WTC11 (cell line): ENCODE measurements at places on chromosomes 13 and 19. TPM values are rescaled to one million over a fixed set of nuclear protein-coding genes. Genes with fewer than 3 reads are reported as not detected.

DNA sequence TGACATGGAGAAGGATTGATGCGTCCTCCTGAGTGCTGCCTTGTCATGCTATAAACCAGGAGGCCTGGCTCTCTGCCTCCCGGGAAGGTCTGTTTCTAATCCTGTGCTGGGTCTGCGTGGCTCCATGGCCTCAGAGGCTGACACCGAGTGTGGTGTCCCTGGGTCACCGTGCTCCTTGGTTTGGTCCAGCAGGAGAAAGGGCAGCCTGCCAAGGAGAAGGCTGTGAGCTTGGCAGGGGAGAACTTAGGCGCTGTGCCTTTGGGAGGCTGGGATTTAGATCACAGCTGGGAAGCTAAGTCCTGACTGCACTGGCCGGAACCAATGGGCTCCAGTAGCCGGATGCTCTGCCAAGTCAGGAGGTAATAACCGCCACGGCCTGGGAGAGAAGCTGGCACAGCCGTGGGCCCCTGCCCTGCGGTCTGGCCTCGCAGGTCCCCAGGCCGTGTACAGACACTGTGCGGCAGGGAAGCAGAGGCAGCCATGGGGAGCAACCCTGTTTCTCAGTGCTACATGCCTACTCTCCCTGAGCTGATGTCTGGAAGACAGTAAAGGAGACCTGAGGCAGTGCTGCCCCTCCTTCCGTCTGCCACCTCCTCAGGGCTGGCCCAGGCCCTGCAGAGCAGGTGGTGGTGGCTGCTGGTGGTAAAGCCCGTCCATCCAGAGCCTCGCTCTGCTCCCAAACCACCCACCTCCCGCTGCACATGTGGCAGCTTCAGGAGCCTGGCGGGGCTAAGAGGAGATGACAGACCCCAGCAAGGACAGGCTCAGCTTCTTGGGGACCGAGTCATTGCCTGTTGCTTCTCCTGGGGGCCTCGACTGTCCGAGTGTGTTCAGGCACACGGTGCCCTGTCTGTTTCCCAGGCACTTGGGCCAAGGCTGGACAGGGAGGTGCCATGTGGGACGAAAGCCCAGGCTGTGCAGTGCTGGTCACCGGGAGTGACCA is 44.9 kb downstream of the C13orf46 start:
- peak; percentile 9 for DNase-seq

DNA sequence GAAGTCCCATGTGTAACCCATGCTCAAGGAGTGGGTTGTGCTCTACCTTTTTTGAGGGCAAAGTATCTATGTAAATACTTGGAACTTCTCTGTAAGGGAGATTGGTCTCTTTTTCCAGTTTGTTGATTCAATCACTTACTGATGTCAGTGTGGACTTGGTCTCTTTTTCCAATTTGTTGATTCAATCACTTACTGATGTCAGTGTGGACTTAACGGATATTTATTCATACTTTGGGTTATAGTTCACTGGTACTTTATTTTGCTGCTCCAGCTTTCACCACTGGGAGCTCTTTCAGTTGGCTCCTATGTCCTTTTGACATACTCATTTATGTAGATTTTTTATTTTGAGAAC is 36.4 kb downstream of the COG3 start:
- no peak for DNase-seq

The PTH2 gene
- 1.0 to 1.7 TPM (median 1.5 TPM) in 3 replicates for total RNA-seq

The ATCAY gene
- 21.1 to 23.5 TPM (median 21.3 TPM) in 3 replicates for total RNA-seq

The SIGLEC8 gene
- not detected in 3 replicates for total RNA-seq

- DNase-seq, result peak; percentile 65
Observed at GRCh38 chr13:49585220-49586157, at the start of gene RCBTB1. Gene RCBTB1, minus strand, starts transcription at chr13:49585558. Its CDS starts 18,279 bp downstream, at chr13:49567279.

GRCh38 chr19:8334458-8335342 is 8.4 kb downstream of the KANK3 start:
- DNase-seq, result peak; percentile 78
